ENCODE measurements at places on chromosomes 6 and 20. TPM values are rescaled to one million over a fixed set of nuclear protein-coding genes. Genes with fewer than 3 reads are reported as not detected.

The C6orf15 gene
- total RNA-seq = not detected

GRCh38 chr6:137121401-137121997 is 51.9 kb downstream of the IL22RA2 start:
- DNase-seq = no peak

The ZMYND8 gene
- 29.0 TPM for total RNA-seq

DNA sequence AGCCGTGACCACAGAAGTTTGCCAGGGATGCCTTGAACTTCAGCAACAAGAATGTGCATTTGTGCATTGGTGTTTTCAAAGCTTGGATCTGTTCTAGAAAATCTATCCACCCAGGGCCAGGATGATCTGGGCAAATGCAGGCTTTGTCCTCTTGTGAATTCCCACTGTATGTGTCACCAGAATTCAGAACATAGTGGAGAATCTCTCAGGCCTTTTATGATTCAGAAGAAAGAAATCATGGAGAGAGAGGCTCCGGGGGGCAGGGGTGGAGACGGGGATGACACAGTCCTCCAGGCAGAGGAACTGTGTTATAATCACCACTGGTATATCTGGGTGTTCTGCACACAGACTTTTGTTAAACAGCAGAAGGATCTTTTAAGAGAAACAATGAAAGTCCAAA is 304.1 kb downstream of the CDH4 start:
- DNase-seq = no peak

- DNase-seq = no peak
Observed at GRCh38 chr6:121008553-121008952, 325.7 kb downstream of the TBC1D32 start.

GRCh38 chr6:102355578-102355977 is 962.1 kb downstream of the GRIK2 start:
- no peak for DNase-seq

The NINL gene
- total RNA-seq = 7.2 TPM

- DNase-seq = no peak
Observed at GRCh38 chr6:503610-504362, 112.2 kb downstream of the IRF4 start.

The SMLR1 gene
- not detected for total RNA-seq

The SLC12A5 gene
- 1.9 TPM for total RNA-seq

The SAMHD1 gene
- 21.4 TPM for total RNA-seq

The NRSN2 gene
- 1.9 TPM for total RNA-seq

The PTGIS gene
- total RNA-seq = 0.25 TPM

- DNase-seq = no peak
Observed at GRCh38 chr6:51620971-51621370, 466.4 kb downstream of the PKHD1 start.

GRCh38 chr6:93105017-93105416 is 314.3 kb downstream of the EPHA7 start:
- no peak for DNase-seq

DNA sequence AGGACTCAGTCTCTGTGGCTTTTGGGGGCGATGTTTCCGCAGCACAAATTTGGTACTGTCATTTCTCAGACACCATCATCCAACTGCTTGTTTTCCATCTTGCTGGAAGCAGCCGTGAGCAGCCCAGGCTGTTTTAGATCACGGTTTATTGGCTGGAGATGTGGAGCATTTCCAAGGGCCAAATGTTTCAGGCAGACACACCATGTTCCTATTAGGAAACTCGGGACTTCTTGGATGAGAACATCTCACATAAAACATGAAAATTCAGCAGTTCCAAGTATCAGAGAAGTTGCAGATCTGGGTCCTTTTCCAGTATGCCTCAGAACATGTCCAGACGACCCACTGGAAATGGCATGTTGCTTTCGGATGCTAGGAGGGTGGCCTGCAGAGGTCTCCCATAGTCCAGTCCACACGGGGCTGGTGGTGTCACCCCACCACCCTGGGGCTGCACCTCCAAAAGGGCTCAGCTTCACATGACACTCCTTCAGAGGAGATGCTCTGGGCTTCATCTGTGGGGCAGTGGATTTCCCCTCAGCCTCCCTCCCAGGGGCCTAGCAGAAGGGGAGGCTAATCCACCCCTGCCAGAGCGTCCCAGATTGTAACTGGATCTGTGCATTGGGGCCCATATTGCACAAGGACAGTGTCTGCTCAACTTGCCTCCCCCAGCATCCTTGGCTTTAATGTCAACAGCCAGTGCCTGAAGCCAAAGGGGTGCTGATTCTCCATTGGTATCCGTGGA is 176.3 kb downstream of the SCP2D1 start:
- DNase-seq = no peak

The TMEM200A gene
- 22.9 TPM for total RNA-seq

GRCh38 chr6:12051861-12052368 is 39.8 kb downstream of the HIVEP1 start:
- DNase-seq = no peak

The FAM184A gene
- 2.4 TPM for total RNA-seq

The BPIFA1 gene
- total RNA-seq = not detected

The MDFI gene
- total RNA-seq = 35.5 TPM

DNA sequence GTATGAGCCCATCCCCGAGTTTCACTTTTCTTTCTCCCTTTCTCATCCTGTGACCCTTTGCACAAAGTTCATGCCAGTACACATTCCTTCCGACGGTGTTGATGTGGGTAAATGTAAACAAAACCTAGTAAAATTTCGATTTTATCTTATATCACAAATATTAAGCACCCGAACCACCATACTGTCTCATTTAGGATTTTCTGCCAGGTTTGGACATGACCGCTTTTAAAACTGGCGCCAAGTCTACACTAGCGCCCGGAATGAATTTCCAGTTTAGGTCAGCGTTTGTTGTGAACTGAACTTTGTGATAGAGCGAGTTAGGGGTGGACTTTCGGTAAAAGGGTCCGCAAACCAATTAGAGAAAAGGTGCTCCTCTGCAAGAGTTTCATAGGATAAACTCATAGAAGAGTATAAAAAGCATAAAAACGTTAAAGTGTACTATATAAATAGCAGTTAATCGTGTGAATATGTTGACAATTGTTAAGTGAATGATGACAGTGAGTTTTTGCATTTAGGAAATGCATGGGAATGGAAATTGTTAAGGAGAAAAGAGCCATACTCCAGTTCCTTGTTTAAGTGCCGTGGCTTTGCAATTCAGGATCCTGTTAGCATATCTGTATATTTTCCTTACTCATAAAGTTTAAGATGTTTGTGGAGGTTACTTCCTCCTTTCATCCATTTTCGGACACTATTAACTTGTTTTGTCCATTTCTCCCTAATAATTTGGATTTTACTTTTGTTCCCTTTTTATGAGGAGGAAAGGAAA is 937 bp downstream of the AKAP7 start:
- no peak for DNase-seq

GRCh38 chr6:137341681-137342195 is 122.6 kb upstream of the IFNGR1 start:
- DNase-seq = no peak

The C20orf144 gene
- total RNA-seq = 0.37 TPM

GRCh38 chr20:36672991-36673390 is 27.0 kb upstream of the SLA2 start:
- DNase-seq = no peak

The OR2H1 gene
- total RNA-seq = not detected

GRCh38 chr6:37490536-37491170 is 9.0 kb downstream of the CCDC167 start:
- no peak for DNase-seq
